Cortex of kidney (tissue), 1 donor: ENCODE measurements at places on chromosomes 4 and X.

GRCh38 chrX:74923942-74924448 lies 1.3 kb downstream of the NEXMIF start:
- DNase-seq = no peak

GRCh38 chrX:125404667-125405160 lies 85.0 kb downstream of the TEX13C start:
- DNase-seq = no peak

GRCh38 chr4:2296631-2297601 lies 35.0 kb upstream of the MXD4 start:
- no peak for DNase-seq

GRCh38 chrX:69603566-69604194 lies 12.2 kb upstream of the EDA start:
- no peak for DNase-seq

DNA sequence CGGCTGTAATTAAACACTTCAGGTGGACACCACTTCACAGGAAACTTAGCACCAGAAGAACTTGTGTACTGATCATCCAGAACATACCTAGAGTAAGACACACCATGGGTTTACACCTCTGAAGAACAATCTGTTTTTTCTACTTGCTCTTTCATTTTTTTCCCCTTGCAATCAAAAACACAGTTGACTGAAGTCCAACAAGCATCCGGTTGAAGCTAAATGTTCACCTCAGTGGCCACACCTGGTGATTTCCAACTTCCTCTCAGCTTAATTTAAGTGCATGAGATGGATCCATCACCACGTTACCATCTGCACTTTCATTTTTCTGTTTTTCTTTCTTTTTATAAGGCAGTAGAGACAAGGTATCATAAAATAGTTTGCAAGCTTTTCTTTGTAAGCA lies 4.9 kb upstream of the TXK start:
- no peak for DNase-seq

DNA sequence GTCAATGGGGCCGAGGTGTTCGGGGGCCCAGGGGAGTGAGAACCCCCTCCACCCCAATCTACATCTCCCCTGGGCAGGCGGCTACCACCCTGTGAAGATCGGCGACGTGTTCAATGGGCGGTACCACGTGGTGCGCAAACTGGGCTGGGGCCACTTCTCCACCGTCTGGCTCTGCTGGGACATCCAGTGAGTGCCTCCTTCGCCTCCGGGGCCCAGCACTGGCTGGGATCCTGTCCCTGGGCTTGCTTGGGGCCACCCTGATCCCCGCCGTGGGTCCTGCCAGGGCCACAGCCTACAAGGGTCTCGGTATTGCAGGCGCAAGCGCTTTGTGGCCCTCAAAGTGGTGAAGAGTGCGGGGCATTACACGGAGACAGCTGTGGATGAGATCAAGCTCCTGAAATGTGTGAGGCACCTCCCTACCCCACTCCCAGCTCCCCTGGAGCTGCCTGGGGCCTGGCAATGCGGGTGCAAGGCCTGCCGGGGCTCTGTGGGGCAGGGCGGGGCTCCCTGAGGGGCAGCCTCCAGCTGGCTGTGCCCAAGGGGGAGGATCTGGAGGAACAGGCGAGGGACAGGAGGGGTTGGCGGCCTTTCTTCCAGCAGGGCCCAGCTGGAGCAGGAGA lies 697 bp downstream of the SRPK3 start:
- no peak for DNase-seq

- no peak for DNase-seq
These were observed 37.9 kb downstream of the ACOX3 start for GRCh38 chr4:8402640-8403039.

DNA sequence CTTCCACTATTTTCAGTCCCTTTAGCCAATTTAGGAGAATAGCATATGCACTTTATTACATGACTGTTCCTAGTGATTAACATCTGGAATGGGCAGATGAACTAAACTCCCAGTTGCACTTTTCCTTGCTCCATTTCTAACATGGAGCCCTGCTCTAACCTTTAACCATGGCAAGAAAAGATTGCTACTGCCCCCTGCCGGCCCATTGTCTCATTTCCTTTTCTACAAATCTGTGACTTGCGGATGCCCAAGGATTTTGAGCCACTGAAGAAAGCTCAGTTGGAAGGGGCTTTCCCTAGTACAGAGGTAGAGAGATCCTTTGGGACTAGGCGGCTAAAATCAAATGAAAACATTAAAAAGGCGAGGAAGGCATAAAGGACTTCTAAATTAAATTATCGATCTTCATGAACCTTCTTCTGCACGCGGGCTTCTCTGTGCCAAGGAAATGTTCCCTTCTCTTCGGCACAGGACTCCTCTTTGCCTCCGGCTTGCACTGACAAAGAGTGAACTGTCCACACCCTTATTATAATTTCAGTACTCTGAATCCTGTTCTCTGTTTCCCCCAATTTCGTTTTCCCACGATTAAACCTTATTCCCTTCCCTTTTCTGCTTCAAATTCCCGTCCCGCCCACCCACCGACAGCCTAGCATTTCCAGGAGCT lies 577 bp upstream of the GLRA2 start:
- DNase-seq = no peak

DNA sequence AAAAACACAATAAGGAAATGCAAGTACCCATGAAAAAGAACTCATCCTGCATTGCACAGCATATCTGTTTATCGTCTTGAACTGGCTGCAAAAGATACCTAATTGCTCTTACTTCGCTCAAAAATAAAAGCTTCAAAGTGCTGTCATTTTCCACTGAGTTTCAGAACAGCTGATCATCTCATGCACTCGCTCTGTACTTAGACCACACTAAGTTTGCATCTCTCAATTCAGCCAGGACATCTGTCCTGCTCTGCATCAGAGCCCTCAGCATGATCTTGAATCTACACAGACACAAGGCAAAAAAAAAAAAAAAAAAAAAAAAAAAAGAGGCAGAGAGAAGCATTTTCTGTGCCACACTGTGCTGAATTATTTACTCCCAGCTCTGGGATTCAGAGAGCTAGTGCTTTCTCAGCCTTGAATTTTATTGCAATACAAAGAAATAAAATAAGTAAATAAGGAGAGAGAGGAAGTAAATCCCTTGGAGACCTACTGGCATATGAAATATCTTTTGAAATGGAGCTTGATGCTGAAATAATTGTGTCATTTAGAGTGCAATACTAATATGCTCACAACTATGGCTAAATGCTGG lies 81.3 kb downstream of the PPP1R2C start:
- DNase-seq = no peak
